ENCODE measurements at places on chromosomes 16 and 17.

- DNase-seq = no peak
Measured at GRCh38 chr17:11138023-11138422, 103.0 kb upstream of the SHISA6 start.

- DNase-seq = no peak
Measured at GRCh38 chr17:11805138-11805537, 192.1 kb downstream of the ZNF18 start.

GRCh38 chr17:16947470-16947869, 24.4 kb downstream of the TNFRSF13B start:
- DNase-seq = no peak

DNA sequence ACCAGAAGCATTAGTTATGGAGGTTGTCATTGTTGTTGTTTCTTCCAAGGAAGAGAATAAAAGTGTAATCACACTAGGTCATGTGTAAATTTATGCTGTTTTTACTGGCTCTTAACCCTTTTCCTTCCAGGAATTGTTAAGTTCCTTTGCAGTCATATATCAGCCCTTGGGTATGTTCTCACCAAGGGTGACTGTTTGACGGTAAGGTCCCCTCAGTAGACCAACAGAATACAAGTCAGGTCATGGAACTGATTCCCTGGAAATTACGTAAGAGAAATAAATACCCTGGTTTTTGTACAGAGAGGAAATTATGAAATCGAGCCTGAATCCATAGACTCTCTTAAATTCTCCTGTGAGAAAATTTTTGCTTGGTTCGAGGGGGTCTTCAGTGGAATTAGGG, 11.2 kb upstream of the KCNJ2 start:
- no peak for DNase-seq

DNA sequence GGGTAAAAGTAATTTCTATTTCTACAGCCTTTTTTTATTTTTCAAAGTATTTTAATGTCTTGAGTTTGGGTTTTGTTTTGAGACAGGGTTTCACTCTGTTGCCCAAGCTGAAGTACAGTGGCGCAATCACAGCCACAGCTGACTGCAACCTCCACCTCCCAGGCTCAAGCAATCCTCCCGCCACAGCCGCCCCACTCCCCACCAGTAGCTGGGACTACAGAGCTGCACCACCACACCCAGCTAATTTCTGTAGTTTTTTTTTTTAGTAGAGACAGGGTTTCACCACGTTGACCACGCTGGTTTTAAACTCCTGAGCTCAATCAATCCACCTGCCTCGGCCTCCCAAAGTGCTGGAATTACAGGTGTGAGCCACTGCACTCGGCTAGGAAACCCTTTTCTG, 44.0 kb downstream of the TUBD1 start:
- DNase-seq = no peak

DNA sequence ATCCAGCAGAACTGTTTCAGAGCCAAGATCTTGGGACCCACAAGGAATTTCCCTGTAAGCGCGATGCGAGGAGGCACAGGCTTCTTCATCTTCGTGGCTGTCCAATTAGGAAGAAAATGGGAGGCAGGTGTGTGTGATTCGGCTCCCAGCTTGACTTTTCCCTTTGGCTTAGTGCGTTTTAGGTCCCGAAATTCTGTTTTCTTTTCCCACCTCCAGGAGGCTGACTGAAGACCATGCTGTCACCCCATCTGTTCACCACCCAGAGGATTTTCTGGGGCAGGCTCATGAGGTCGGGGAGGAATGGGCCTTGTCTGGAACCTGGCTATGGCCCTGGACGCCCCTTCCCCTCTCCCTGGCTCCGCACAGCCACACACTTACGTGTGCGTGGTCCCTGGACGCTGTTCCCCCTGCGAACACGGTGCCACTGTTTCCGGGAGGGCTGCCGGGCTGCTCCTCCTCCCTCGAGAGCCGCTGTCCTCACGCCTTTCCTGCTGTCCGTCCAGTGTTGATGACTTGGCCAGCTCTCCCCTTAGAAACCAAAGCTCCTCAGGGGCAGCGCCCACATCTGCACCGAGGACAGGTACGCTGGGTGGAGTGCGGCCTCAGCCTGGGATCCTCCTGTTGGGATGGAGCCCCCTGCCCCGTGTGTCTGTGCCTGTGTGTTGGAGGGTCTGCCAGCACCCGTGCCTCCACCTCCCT, 2.7 kb upstream of the PABPN1L start:
- DNase-seq = no peak

All from retina (tissue), 1 donor.